ENCODE measurements at places on chromosomes 1 and 21.

- no peak for DNase-seq
Measured at GRCh38 chr1:208939537-208940085, 643.9 kb upstream of the CAMK1G start.

- DNase-seq: no peak
Measured at GRCh38 chr21:28252928-28253327, 739.7 kb downstream of the LTN1 start.

GRCh38 chr1:201391651-201392511 lies 7.2 kb downstream of the LAD1 start:
- DNase-seq: no peak

DNA sequence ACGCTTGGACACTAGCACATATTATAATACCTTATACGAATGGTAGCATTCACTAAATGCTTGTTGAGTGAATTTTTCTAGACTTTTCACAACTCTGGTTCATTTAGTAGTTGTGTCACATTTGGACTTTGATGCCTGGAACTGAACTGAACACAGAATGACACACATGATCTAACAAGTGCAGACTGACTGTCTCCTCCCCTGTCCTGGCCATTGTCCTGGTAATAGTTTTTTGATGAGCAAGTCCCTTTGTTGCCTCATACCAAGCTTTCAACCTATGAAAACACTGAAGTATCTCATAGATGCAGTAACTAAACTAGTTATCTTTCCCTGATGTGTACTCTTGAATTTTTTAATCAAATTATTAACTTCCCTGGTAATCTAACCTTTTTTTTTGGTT lies 66.4 kb downstream of the LRRC8D start:
- no peak for DNase-seq

GRCh38 chr1:10877894-10878293 lies 81.4 kb upstream of the CASZ1 start:
- DNase-seq: no peak

DNA sequence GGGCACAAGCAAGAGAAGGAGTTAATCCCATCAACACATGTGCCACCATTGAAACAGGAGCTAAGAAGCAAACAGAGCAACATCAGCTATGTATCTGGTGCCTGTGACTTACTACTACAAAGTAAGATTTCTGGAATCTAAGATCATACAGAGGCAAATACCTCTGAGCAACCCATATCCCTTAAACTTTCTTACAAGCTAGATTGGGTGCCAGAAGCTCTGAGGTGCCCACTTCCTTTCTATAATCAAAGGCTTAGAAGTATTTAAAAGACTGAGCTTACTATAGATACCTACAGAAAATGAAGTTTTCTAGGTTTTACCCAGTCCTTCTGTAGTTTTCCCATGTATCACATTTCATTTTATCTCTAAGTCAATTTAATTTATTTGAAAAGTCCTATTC lies 44.4 kb upstream of the ADAM30 start:
- no peak for DNase-seq

- DNase-seq: no peak
Measured at GRCh38 chr1:225945564-225945963, 4.5 kb upstream of the LEFTY2 start.

DNA sequence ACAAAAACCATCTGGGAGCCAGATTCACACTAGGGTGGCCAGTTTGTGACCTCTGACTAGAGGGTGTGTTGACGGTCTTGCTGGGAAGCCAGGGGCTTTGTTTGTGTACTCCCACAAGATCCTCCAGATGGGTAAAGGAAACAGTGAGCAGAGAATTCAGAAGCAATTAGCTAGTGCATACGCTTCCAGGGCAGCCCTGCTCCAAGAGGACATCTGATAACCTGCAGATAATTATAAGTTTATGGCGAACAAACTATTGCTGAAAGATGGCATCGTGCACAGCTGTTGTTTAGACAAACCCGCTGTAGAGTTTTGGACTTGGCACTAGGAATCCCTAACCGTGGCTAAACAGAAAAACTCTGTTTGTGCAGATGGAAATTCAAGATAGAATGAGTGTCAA lies 326.4 kb downstream of the TGFB2 start:
- no peak for DNase-seq

- DNase-seq: no peak
Measured at GRCh38 chr1:87833166-87833565, 504.5 kb downstream of the LMO4 start.

- DNase-seq: no peak
Measured at GRCh38 chr1:192610112-192610889, 25.6 kb upstream of the RGS13 start.

GRCh38 chr1:33339413-33339812 lies 18.5 kb upstream of the A3GALT2 start:
- DNase-seq: no peak

GRCh38 chr21:16125274-16125673 lies 395.5 kb downstream of the USP25 start:
- DNase-seq: no peak

DNA sequence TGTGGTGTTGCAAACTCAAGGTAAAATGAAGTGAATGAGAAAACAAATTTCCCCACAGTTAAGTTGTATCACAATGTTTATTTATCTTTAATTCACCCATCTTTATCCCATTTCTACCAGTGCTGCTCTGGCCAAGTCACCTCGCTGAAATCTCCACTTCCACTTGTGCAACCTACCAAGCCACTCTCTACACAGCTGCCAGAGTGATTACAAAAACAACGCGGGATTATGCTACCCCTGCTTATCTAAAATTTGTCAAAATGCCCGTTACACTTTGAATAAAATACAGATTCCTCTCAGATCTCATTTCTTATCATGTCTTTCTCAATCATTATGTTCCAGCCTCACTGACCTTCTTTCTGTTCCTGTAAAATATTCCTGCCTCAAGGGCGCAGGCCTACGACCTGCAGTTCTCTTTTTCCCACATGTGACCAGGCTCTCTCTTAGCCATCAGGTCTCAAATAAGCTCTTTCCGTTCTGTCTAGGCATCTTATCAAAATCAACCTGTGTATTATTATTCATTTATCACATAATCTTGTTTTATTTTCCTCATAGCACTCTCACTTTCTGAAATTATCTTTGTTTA lies 95.6 kb downstream of the NTMT2 start:
- DNase-seq: no peak

DNA sequence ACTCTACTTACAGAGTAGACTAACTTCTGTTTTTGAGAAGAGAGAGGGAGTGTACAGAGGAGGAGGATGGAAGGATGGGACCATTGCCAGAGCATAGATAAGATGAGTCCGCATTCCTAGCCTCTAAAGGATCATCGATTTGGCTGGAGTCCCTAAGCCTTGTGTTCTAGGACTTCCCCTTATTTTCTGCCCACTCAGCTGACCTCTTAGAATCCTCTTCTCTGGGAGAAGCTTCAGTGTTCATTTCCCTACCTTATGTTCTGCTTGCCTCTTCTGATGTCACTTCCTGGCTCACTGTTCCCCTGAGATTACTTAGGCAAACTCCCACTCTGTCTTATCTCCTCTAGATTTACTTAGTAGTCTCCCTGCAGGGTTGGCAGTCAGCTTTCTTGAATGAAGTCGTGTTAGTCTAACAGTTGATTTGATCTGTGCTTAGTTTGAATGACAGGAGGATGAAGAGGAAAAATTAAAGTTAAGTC lies 156.7 kb downstream of the SYT2 start:
- DNase-seq: no peak

DNA sequence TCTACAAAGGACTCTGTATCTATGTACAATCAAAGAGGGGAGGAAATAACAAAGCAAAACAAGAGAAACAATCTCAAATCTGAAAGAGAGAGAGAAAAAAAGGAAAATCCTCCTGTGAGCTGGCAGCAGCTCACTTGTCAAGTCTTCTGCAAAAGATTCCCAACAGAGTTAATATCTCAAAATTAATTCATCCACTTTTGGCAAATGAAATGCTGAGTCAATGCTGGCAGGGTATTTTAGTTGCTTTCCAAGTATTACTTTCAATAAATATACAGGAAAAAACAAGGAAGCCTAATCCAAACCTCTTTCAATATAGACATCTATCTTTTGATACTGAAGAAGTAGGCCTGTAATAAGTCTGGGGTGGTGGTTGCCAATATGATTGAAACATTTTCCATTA lies 613.9 kb upstream of the NEGR1 start:
- no peak for DNase-seq

- no peak for DNase-seq
Measured at GRCh38 chr21:40622531-40622930, 224.4 kb downstream of the DSCAM start.

- DNase-seq: no peak
Measured at GRCh38 chr1:15574741-15575140, 10.1 kb downstream of the AGMAT start.

DNA sequence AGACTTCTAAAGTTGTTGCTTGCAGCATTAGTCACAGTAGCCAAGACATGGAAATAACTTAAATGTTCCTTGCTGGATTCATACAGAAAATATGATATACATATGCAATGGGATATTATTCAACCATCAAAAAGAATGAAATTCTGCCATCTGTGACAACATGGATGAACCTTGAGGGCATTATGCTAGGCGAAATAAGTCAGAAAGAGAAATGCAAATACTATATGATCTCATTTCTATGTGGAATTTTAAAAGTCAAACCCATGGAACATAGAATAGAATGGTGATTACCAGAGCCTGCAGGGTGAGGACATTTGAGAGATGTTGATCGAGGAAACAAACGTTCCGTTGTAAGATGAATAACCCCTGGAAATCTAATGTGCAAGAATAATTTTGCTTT lies 43.0 kb downstream of the CRB1 start:
- DNase-seq: no peak

All from thoracic aorta (tissue), 2 donors.